MCF 10A (cell line): ENCODE measurements at places on chromosomes 7 and 10.

DNA sequence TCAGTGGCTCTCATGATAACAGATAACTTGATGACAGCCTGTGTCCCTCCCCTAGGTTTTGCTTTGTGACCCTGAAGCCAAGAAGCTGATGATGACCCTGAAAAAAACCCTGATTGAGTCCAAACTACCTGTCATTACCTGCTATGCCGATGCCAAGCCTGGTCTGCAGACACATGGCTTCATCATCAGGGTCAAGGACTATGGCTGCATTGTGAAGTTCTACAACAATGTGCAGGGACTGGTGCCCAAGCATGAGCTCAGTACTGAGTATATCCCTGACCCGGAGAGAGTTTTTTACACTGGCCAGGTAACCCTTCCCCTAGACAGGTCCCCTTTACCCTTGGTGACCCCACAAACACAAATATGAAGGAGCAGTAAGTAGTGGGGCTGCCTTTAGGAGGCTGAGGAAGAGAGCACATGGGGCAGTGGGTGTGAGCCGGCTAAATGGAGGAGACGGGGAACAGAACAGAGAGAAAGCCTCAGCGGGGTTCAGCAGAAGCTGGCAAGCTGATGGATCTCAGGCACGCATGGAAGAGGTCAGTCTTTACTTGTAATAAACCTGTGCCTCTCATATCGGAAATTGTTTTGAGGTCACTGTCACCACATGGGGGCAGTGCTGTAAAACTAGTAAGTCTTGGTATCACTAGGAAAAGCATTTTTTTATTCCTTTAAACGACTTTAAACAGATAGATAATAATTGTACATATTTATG, 20.2 kb downstream of the PDCD11 start:
- peak; percentile 68 for DNase-seq

DNA sequence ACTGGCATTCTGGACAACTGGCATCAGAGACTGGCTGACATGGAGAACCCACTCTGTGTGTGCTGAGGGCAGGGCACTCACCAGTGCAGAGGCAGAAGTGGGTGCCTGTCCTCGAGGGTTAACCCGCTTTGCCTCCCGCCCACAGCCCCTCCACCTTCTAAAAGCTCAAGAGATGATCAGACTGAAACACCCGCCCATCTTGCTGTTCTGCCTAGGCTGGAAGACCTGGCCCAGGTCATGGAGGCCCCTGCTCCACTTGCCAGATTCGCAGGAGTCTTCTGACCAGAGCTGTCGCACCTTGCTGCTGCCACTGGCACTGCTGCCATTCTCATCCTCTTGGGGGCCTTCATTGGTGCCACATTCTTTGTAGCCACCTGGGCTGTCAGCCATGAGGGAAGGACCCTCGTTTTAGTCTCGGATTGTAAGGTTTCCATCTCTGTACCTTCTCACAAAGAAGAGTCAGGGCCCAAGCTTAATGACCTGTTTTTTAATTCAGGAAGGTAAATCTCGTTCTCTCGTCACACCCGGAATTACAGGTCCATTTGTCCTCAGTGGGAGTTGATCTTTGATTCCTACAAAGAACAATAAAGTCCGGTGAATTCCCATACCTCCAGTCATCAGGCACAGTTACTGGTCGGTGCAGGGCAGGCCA, 1.9 kb downstream of the CYREN start:
- no peak for DNase-seq

DNA sequence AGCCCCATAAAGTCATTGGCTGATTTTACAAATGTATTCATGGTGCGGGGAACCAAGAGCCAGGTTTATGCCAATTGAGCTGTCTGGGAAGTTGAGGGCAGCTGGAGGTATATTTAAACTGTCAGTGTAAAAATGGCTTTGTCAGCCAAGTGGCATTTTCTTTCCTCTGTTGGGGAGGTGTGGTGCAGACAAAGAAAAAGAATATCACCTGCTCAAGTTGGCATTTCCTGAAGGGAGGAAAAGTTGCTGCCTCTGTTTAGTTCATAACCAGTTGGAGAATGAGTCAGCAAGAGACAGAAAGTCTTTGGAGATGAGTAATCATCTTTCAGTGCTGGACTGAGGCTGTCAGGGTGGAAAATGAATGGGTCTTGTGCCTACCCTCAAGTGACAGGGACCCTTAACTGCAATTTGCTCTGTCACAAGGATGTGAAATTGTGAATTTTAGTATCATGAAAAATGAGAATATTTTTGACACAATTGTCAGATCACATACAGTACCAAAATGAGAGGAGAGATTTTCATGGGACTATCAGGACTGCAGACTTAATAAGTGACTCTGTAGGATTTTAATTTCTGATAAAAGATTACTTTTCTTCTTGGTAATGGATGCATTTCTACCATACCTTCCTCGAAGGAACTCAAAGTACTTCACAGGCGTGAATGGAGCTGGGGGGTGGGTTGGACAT, 137.3 kb downstream of the ANLN start:
- peak; percentile 81 for DNase-seq

- peak; percentile 22 for DNase-seq
These were observed 271.2 kb downstream of the MAGI2 start for GRCh38 chr7:79182283-79182682.

GRCh38 chr10:126075009-126075408, 178.6 kb downstream of the FANK1 start:
- no peak for DNase-seq

GRCh38 chr7:17844514-17845196, 95.6 kb downstream of the SNX13 start:
- DNase-seq: no peak

- DNase-seq: peak; percentile 61
These were observed 64.4 kb downstream of the NRBF2 start for GRCh38 chr10:63197344-63198092.

DNA sequence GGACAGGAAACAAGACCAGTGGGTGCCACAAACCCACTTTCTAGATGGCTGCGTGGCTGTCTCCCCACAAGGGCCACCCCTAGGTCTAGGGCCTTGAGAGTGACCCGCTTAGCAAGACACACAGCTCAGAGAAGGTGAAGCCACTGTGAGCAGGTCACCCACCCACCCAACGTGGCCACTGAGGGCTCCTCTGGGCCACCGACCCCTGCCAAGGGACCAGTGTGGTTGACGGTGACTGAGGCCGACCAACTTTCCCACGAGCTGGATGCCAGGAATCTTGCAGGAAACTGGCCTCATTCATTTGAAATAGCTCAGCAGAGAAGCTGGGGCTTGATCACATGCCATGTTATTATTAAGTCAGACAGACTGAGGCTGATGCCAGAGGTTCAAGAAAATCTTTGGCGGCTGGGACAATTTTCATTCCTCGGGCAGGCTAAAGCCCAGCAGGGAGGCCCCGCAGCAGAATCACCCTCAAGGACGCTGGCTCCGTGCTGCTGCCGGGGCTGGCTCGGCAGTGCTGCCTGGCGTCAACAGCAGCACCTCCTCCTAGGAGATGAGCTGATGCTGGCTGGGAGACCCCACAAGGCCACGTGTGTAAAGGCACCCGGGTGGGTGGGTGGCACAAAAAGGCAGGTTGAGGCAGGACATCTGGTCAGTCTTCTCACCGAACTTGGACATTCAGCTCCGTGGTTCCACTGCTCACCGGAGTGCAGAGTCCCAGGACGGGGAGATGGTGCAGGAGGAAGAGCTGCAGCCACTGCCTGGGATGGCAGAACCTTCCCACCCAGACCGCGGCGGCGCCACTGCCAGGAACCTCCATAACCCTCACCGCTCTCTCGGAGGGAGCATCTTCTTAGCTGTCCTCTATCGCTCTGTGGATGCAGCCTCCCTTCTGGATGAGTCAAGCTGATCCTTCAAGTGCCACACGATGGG, 57.8 kb downstream of the ZRANB1 start:
- DNase-seq: no peak

DNA sequence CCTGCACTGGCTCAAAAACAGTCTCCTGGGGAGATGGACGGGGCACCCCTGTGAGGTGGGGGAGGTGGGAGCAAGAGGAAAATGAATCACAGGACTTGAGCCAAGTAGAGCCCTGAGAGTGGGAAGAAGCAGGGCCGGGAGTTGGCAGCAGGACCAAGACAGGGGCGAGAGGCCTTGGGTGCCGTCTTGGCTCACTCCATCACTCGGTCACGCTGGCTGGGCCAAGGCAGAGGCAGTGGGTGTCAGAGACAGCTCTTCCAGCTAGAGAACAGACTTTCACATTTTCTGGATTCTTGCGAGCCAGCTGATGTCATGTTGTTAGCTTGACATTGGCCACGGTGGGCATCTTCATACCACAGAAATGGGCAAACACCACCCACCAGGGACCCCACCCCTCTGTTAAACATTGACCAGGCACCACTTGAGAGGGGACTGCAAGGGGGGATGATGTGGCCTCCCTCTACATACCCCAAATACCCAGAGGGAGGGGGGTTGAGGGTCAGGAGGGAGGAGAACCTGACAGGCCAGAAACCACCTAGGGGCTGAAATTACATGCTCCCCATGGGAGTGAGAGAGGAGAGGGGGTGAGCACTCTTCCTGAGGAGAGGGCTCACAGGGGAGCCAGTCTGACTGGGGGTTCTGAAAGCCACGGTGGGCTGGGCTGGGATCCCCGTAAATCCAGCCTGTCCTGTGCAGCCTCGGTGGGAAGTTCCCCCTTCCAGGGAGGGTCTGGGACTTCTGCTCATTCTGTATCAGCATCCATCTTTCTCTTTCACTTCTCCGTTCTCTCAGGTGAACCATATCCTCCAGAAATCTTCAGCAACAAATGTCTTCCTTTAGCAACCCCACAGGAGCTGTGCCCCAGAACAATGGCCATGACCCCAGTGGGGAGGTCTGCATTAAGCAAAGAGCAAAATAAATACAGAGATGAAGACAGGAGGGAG, 19.6 kb downstream of the CAMK2B start:
- DNase-seq: peak; percentile 13

DNA sequence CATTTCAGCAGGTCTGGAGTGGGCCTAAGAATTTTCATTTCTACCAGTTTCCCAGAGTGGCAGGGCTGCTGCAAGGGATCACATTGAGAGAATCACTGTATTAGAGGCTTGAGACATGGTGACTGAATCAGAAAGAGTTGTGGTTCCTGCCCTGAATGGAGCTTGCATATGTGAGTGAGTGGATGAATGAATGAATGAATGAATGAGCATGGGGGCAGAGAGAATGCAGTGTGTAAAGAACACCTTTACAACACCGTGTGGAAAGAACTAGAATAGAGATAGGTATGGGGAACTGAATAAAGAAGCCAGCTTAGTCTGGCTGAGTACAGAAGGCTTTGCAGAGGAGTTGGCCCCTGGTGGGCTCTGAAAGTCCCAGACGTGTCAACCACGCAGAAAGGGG, 142.8 kb upstream of the AGK start:
- no peak for DNase-seq

DNA sequence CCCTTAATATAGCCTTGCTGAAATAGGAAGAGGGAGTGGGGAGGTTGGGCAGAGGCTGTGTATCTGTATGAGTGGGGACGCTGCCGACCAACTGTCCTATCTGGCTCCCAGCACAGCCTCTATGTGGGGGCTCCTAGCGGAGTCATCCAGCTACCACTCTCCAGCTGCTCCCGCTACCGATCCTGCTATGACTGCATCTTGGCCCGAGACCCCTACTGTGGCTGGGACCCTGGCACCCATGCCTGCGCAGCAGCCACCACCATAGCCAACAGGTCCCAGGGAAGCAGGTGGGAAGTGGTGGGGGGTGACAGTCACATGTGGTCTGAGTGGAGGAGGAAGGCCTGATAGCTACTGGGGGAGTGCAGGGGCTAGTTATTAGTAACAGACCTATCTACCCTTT, 6.6 kb downstream of the MRPL43 start:
- no peak for DNase-seq

DNA sequence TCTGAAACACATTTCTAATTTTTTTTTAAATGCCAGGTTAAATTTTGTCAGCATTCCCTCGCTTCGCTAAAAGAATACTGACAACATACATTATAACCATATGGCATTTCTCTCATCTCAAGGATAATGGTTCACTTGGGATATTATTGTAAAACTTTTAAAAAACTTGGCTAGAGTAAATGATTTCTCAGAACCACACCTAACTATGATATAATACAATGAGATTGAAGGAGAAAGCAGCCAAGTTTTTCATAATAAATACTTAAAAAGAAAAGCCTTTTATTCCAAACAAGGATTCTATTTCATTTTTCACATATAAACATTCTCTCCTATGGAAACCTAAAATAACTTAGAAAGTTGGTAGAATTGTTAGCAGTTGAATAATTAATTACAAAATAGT, 413.9 kb downstream of the HGF start:
- DNase-seq: no peak

DNA sequence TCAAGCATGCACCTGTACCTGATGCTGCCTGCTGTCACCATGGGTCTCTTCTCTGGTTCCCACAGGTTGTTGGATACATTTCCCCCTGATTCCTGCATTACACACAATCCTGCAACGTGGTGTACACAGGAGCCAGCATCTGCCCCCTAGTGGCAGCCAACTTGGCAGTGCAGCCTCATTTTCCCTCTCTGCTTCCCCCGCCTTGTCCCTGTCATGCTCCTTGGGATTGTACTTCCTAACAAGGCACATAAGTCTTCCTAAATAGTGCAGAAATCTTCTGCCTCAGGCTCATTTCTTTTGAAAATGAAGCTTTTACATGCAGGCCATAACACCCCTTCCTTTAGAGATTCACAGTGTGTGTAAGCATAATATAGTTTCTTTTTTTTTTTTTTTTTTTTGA, 387.5 kb downstream of the CCSER2 start:
- DNase-seq: peak; percentile 66

DNA sequence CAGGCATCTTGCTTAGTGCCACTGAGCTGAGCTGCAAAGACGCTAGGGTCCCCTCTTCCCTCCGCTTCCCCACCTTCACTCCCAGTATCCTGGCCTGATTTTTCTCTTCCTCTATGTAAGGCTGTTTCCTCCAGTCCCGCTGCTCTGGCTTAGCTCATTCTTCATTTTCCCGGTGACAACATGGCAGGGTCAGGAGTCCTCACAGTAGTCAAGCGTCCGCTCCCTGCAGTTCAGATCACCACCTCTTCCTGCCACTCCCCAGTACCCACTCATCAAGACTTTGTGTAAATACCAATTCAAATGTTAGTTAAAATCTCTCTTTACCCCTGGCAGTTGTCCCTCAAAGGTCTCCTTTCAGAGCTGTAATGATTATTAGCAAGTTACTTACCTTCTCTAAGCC, 650.4 kb upstream of the CELF2 start:
- no peak for DNase-seq

DNA sequence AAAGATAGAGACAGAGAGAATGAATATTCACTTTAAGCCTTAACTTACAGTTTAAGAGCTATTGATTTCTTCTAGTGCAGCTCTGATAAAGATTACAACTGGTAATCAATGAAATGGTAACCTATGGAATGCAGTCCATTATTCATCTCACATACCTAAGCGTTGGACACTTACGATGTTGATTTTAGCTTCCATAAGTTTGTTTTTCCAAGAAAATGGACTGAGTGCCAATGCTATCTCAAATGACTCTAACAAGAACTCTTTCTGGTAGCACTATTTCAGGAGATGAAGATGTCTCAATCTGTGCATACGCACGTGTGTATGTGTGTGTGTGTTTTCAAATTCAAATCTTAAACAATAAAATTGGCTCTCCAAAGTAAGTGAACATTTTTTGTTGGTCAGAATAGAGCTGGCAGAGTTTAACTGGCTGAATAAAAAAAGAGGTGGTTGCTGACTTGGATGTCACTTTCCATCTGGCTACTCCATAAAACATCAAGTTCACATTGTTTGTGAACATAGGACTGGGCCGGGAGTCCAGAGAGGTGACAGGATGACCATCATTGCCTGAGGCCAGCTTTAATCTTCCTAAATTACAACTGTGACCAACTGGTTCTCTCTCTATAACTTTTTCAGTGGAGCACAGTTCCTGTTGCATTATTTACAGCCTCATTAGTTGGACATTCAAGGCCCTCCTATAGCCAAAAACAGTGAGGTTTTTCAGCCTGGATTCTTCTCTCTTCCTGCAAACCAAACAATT, 106.9 kb upstream of the CSTF2T start:
- no peak for DNase-seq
